ENCODE measurements at places on chromosomes 7 and 10. TPM values are rescaled to one million over a fixed set of nuclear protein-coding genes. Genes with fewer than 3 reads are reported as not detected.

Gene LRRC17
- 147 TPM for total RNA-seq

Gene VCL
- 186 TPM for total RNA-seq

Gene ZNF862
- 8.5 TPM for total RNA-seq

Gene UFSP1
- total RNA-seq, result 6.8 TPM

Gene UCN3
- not detected for total RNA-seq

Gene CCDC172
- not detected for total RNA-seq

Gene MRPS24
- total RNA-seq, result 75.0 TPM

Gene MCM10
- 1.4 TPM for total RNA-seq

Gene LBX1
- not detected for total RNA-seq

Gene TUBB8
- total RNA-seq, result not detected

Gene HTR5A
- total RNA-seq, result not detected

Gene ARHGAP12
- total RNA-seq, result 61.2 TPM

Gene ABCC2
- total RNA-seq, result 0.19 TPM

Gene TMEM176A
- total RNA-seq, result not detected

Gene GRM8
- under 0.01 TPM for total RNA-seq

Gene FGFR2
- 0.19 TPM for total RNA-seq

Gene ANKRD1
- total RNA-seq, result 169 TPM

Gene MYO1G
- total RNA-seq, result under 0.01 TPM

Gene FAM25A
- not detected for total RNA-seq

Gene CFAP70
- total RNA-seq, result 0.38 TPM

Gene FGFBP3
- 0.56 TPM for total RNA-seq

Gene GOLGA7B
- total RNA-seq, result not detected

Gene GHITM
- total RNA-seq, result 207 TPM

Gene BNIP3
- 384 TPM for total RNA-seq

Gene MRLN
- not detected for total RNA-seq

Gene BTBD16
- under 0.01 TPM for total RNA-seq

Gene GNG11
- 152 TPM for total RNA-seq

Gene GLI3
- total RNA-seq, result 3.3 TPM

Gene CYP2C9
- total RNA-seq, result not detected

Gene VSIR
- 26.5 TPM for total RNA-seq

Gene CLDN12
- 62.6 TPM for total RNA-seq

Gene ZNF394
- 36.2 TPM for total RNA-seq

Gene SEMA3E
- total RNA-seq, result 0.38 TPM

Data from regular cardiac myocyte (primary cell).